ENCODE measurements at places on chromosomes 16 and 17.

DNA sequence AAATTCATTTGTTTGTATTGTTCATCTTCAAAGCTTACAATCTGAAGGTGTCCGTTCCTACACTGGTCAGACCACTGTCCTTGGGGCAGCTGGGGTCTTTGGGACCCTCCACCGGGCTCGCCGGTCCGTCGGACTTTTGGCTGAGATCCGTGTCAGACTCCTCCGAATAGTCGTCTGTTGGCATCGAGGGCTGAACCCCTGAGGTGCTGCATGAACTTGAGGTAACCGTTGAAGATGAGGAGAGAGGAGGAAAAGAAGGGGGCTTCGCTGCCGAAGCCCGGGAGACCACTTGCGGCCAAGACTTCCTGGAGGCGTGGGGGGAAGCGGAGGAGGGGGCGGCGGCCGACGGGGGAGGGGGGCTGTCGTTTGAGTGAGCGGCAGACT, 260.8 kb downstream of the ZFHX3 start:
- DNase-seq = no peak

DNA sequence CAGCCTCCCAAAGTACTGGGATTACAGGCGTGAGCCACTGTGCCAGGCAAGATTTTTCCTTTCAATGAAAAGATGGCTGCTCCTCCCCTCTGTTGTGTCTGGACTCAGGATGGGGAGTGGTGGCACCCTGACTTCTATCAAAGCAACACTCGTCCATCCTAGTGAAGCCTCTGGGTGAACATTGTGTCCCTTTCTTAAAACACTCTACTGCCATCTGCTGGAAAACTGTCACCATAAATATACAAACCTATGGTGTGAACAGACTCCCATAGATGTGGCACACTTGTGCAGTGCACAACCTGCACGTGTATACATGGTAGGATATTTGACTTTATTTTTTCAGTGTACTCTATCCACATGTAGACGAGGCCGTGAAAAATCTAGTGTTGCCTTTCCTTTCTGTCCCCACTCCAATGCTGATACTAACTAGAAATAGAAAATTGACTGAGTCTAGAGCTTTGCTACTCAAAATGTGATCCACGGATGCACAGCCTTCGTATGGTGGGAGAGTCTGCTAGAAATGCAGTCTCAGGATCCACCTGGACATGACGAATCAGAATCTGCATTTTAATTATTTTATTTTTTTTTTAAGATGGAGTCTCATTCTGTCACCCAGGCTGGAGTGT, 55.9 kb upstream of the PLCG2 start:
- no peak for DNase-seq

DNA sequence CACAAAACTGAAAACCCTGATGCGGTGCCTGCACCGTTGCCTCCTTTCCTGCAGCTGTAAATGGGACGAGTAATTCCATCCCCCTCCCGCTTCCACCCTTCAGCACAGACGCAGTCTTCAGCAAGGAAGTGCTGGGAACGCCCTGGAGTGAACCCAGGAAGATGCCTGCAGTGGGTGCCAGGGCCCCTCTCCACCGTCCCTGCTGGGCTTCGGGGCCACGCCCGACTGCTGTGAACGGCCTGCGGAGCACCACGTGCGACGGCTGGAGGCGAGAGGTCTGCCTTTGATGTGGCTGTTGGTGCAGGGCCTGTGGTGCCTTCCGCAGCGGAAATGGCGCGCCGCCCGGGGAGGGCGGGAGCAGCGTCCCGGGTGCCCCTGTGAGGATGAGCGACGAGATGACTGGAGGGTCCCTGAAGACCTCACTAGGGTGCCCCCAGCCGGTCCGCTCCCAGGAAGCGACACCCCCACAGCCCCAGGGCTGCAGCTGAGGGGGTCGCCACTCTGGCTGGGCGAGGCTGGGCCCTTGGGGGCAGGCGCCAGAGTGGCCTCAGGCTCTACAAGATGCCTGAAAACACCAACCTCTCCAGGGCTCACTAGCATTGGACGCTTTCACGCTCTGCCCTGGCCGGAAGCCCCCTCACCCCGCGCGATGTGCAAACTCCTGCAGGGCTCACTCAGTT, 749 bp upstream of the MC1R start:
- DNase-seq = peak; percentile 52

- no peak for DNase-seq
Measured at GRCh38 chr17:57739402-57740234, 5.5 kb downstream of the CCDC182 start.

DNA sequence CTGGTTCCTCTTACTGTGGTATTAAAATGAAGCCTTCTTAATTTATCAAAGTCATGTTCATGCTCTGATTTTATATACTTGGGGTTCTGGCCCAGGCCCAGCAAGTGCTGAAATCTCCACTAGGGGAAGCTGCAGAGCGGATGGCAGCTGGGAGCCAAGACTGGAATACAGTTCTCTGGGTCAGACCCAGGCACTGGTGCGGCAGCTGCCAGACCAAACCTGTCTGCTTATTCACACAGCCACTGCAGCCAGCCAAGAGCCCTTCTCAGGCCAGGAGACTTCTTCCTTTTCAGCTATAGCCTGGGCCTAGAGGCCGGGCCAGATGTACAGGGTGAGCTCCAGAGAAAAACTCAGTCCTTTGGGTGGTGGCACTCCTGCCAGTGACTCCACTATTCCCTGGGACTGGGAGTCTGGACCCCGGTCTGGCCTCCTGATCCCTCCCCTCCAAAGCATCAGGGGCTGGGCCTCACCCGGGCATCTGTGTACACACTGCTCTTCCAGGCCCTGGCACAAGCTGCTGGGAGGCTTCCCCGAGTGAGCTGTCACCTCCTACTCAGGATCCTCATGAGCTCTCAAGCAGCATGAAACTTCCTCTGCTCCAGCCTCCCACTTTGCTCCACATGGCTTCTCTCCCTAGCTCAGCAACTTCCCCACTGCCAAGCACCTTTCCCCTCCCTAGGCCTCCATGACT, 24.4 kb downstream of the ATP6V0D1 start:
- DNase-seq = no peak

DNA sequence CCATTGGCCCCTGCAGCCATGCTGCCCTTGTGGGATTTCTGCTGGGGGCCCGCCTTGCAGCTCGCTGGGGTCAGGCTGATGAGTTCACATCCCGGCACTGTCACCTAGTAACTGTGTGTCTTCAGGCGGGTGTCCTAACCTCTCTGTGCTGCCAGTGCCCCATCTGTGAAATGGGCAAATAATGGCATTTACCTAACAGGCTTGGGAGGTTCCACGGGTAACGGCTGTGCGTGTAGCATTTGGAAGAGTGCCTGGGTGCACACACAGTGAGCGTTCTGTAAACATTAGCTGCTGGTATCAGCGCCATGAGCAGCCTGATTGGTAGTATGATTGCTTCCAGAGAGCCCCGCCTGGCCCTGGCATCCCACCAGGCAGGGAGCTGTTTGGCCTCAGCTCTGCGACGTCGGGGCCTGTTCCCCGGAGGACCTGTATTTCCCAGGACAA, 167.3 kb upstream of the GSE1 start:
- DNase-seq = no peak

DNA sequence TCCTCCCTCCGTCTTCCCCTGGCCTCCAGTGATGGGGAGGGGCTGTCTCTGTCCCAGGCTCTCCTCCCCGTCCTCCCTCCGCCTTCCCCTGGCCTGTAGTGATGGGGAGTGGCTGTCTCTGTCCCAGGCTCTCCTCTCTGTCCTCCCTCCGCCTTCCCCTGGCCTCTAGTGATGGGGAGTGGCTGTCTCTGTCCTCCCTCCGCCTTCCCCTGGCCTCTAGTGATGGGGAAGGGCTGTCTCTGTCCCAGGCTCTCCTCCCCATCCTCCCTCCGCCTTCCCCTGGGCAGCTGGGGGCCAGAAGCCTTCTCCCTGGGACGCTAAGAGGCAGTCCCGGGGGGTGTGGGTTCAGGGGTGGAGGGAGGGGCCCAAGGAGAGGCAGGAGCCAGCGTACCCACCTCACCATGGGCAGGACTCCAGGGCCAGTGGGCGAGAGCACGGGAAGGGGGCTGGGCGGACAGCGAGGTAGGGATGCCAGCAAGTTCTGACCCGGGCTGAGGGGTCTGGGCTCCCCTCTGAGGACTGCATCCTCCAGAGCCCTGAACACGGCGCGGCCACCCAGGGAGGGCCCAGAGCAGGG, 14.8 kb downstream of the UTS2R start:
- DNase-seq = no peak

GRCh38 chr16:11824362-11824761, 27.0 kb downstream of the RSL1D1 start:
- no peak for DNase-seq

DNA sequence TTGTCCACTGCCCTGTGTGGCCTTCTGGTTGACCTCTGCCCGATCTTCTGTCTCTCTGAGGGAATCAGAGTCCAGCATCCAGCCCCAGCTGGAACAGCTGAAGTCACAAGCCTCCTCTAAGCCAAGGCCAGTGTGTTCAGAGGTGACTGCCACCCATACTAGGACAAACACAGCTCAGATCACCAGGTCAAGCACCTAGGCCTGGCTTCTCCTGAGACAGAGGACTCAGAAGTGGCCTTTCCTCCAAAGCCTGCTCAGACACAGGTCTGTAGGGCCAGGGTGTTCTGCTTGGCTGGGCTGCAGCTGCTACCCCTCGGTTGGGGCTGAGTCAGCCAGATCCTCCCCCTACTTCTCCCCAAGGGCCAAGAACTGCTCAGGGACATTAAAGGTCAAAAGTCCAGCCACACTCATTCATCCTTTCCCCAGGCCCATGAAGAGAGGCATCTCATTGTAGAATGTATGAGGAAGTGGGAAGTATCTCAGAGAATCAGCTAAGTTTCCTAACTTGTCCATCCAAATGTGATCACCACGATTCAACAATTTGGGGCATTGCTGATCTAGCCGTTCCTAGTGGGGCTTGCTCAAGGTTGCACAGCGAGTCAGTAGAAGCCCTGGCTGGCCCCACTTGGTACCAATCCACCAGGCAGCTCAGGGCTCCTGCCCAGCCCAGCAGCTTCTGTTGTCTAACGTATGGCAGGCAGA, 7.6 kb downstream of the SLC46A1 start:
- no peak for DNase-seq

DNA sequence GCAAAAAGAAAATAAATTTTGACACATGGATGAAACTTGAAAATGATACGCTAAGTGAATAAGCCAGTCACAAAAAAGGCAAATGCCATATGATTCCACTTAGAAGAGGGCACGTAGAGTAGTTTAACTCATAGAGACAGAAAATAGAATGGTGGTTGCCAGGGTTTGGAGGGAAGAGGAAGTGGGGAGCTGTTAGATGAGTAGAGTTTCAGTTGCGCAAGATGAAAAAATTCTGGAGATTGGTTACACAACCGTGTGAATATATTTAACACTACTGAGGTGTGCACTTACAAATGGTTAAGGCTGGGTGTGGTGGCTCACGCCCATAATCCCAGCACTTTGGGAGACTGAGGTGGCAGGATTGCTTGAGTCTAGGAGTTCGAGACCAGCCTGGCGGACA, 93.4 kb upstream of the TMEM132E start:
- DNase-seq = no peak

GRCh38 chr16:1770328-1771187, 785 bp downstream of the NME3 start:
- peak; percentile 61 for DNase-seq

DNA sequence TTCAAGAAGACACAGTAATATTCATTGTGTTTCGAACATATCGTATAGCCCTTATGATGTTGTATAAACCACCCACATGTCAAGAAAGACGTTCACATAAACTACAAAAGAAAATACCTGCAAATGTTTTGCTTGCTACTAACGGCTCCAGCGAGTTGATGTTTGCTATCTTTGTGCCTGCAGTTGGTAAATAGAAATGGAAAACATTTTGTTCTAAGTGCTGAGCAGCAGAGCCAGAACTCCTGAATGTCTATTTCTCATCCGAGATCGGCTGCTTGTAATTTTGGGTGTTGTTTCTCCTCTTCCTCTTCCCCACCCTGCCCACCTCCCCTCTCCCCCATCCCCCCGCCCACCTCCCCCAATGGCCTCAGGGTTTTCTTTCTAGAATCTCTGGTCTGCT, 5.0 kb downstream of the SYT17 start:
- no peak for DNase-seq
